ENCODE measurements at places on chromosomes 5 and 9.

DNA sequence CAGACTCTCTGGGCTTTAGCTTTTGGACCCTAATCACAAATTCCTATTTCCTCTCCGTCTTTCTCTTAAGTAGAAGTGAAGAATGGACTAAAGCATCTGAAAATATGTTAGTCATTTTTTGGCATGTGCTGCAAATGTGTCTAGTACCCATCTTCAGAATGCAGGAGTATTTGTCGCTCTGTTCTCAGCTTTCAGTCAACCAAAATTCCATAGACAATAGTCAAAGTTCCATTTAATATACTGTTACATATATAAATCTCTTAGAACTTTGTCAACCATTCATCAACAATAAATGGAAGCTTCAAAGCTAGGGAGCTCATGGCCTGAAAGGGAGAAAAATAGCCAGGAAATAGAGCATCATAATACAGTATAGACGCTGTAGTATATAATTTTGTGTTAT, 509.4 kb downstream of the BNC2 start:
- DNase-seq: no peak

GRCh38 chr9:125747053-125747764, at the start of gene PBX3:
TSS of gene PBX3 (plus strand) at chr9:125747373.
- peak; percentile 9 for DNase-seq

- DNase-seq: no peak
These were observed 473.3 kb upstream of the ZNF608 start for GRCh38 chr5:125219710-125220109.

DNA sequence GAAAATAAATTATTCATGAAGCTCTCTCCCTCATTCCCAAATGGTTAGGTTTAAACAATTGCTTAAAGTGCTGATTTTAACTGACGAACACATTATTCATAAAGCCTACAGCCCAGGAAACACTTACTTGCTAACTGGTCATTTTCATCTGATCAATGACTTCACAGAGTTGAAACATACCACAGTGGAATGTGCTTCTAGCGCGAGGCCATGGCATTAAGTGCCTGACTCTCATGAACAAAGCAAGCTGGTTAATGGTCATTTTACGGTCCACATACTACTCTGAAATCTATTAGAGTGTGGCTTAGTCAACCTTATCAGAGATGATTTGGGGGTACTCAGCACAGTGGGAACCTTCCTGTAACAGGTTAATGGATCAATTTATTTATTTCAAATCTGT, 114.6 kb downstream of the MED27 start:
- DNase-seq: no peak

GRCh38 chr9:124180557-124180956, 77.2 kb upstream of the NEK6 start:
- DNase-seq: no peak

DNA sequence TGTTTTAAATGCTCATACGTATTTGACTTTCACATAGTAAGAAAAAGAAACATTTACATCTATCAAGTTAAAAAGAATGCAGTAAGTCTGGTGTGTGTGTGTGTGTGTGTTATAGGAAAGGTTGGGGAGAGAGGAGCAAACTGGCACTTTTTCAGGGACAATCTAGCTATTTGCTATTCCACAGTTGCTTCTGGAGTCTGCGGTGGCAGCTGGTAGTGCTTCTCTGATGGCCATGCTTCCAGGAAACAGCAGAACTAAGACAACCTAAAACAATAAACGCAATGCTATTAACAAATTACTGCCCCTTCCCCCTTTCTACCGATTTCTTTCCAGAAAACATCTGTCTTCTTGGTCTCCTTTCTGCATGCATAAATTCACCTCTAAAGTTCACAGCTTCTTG, 70.0 kb upstream of the CDH10 start:
- DNase-seq: no peak

DNA sequence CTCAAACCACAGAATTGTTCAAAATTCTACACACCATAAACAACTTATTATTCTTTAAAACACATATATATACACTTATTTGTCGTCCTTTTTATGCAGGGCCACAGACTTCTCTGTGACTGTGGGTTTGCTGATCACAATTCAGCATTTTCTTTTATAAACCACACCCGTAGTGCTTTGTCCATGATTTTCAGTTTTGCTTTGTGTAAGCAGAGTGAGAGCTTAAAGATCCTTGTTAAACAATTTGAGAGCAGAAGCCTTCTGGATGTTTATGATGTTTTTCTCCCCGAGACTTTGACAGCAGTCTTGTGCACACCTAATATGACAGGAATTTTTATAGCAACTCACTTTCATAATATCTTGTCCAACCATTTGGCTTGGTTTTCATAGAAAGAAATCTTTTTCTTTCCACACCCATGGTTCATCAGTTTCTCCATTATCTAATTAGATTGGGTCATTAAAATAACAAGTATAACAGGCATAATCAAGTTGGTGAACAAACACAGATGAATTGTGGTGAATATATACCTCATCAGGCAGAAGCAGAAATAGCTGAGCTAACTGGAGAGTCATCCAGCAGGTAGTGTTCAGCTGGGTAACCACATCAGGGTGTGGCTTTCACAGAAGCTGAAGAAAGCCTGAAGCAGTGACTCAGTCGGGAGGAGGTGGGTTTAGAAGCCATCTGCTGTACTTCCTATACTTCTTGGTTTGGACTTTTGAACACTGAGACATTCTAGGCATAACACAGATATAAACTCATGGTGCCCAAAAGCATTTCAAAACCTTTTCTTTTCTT, 232.8 kb downstream of the DOCK8 start:
- DNase-seq: peak; percentile 38

DNA sequence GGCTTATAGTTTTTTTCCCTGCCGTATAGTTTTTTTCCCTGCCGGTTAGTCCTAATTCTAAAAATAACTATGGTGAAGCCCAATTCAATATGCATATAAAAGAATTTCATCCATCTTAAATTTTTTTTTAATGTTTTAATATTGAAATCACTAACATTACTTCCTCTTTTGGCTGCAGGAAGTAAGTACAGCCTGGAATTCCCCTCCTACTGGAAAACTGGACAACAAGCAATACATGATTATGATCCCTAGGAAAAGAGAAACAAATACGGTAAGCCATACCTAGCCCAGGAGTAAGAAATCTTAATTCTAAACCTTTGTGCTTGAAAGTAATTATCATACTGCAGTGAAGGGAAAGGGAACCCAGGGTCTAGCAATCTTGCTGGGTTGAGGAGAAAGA, 119.0 kb downstream of the NR3C1 start:
- DNase-seq: no peak

DNA sequence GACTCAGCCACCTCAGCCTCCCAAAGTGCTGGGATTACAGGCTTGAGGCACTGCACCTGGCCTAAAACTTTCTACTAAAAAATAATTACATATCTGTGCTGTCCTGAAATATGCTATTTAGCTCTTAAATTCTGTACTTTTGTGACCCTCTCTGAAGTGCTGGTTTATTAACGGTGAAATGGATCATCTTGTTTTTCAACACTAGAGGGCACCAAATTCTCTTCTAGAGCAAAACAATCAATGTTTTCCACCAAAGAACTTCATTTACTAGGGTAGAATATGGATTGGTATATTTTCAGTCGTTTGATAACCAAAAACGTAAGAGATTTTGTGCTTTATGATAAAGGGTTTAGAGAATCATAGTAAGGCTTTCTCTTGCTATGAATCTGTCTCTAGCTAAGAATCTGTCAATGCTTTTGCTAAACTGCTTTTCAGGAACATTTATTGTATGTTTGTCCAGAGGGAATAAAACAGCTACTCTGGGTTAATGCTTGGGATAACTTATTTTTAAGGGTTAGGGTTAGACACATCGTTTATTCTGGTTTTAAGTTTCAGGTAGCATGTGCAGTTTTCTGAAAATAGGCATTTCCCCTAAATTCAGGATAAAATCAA, 63.6 kb downstream of the RNF180 start:
- no peak for DNase-seq

- DNase-seq: no peak
These were observed 10.4 kb downstream of the FCN2 start for GRCh38 chr9:134891053-134891452.

- DNase-seq: no peak
These were observed 988.3 kb downstream of the TLE1 start for GRCh38 chr9:80701061-80701460.

- no peak for DNase-seq
These were observed 147.5 kb downstream of the CAVIN4 start for GRCh38 chr9:100725371-100725770.

DNA sequence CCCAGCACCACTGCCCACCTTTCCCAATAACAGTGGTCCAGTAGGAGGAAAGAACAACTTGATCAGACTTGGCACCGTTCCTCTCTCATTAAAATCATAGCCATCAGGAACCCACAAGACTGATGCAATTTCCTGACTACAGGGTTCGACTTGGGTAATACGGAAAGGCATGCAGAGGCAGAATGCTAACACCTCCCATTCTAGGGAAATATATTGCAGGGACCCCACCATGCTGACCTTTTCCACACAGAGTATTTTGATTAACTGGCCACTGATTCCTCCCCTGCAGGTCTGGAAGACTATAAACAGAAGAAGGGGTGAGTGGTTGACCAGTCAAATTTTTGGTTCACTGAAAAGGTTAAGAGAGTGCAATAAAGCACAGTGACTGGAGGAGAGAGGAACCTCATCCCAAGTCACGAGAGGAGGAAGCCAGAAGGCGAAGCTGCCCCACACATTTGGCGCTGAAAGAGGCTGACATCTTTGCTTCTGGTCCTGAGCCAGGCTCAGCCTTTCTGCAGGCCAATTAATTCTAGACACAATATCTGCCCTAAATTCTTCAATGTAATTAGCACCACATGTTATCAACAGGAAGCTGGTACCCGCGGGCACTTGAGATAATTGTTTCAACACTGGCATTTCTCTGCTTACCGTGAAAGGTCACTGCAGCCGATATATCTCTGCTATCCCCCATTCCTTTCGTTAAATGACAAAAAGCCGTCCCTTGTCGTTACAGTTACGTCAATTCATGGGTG, 64.7 kb upstream of the SPOCK1 start:
- DNase-seq: no peak

- no peak for DNase-seq
These were observed 45.6 kb downstream of the TLE4 start for GRCh38 chr9:79617395-79617794.

DNA sequence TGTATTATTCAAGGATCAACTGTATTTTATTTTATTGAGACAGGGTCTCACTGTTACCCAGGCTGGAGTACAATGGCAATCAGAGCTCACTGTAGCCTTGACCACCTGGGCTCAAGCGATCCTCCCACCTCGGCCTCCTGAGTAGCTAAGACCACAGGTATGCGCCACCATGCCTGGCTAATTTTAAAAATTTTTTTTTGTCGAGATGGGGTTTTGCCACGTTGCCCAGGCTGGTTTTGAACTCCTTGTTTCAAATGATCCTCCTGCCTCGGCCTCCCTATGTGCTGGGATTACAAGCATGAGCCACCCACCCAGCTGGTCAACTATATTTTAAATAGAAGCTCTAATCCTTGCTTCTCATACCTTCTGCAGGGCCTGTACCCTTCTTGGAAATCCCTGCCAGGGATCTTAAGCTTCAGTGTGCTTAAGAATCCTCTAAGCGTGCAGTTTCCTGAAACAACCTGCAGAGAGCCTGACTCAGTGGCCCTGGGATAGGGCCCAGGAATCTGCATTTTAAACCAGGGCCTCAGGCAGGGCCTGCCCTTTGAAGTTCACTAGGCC, 2.9 kb downstream of the AKNA start:
- DNase-seq: no peak

GRCh38 chr9:83639266-83639665, 16.3 kb downstream of the IDNK start:
- no peak for DNase-seq

DNA sequence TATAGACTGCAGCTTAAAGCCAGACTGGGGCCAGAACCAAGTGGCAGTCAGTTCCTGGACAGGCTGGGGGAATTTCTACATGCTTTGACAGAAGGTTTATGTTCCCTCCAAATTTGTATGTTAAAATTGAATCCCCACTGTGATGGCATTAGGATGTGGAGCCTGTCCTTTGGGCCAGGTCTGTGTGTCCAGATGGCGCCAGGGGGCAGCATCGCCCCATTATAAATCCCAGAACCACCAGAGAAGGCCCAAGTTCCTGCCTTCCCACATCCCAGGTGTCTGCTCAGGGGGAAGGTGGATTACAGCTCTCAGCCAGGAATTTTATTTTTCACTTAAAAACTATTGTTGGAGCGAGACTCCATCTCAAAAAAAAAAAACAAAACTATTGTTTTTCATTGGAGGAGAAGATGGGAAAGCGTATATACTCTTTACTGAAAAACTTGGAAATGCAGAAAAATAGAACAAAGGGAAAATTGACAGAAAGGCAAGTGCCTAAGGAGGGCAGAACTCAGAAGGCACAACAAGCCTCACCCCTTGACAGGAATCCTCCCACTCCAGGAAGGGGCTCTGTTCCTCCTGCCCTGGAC, 5.0 kb downstream of the IL3 start:
- DNase-seq: peak; percentile 11

DNA sequence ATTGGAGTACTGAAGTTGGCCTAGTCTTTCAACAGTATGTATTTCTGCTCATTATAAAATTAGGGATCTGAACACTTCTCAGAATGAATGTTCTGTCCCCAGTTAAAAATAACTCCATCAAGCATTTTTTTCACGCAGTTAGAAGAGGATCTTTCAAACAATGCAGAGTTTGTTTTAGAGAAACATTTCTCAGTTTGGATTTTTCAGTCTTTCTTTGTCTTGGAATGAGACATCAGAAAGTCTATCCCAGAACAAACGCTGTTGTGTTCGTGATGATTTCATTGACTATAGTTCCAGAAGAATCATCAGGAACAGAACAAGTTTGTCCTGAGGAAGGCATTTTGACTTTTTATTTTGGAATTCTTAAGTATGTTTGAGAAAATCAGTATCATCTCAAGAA, 218.7 kb downstream of the ARRDC3 start:
- no peak for DNase-seq

DNA sequence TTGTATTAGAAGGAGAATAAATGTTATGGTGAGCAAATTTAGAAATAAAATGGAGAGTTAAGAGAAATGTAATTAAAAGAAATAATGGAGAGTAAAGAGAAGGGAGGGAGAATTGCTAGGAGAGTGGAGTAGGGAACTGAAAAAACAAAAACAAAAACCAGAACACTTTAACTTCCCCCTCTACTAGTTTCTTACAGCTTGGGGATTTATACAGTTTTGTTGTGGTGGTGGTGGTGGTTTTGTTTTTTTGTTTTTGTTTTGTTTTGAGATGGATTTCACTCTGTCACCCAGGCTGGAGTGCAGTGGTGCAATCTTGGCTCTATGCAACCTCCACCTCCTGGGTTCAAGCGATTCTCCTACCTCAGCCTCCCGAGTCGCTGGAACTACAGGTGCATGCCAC, 322.4 kb downstream of the TMEM167A start:
- DNase-seq: no peak

DNA sequence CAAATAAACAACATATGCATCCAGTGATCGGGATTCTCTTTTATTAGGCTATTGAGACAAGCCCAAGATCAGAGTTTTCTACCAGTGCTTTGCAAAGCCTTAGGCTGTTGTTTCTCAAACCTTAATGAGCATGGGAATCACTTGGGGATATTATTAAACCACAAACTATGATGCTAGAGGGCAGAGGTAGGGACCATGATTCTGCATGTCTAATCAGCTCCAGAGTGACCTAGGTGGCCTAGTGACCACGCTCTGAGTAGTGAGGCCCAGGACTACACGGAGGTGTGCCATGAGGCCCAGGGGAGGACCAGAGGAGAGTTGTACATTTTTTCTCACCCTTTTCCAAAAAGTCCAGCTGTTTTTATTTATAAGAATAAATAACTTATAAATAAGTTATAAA, 298.5 kb upstream of the TLE4 start:
- DNase-seq: no peak
